ENCODE measurements at places on chromosomes 16 and 17.

DNA sequence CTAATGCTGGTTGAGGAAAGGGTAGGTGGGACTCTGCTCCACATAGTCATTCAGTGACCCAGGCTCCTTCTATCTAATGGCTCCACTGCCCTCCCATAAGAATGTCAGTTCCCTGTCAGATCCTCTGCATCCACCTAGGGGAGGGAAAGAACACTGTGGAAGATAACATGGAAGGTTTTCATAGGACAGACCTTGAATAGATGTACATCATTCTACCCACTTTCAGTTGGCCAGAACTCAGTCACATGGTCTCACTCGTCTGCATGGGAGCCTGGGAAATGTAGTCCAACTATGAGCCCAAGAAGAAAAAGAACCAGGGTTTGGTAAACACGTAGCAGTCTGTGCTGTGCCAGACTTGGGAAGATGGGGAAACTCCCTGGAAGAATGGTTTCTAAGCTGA, 27.1 kb upstream of the SCNN1B start:
- DNase-seq, result no peak

GRCh38 chr16:14117051-14117450, 45.9 kb downstream of the MRTFB start:
- no peak for DNase-seq

- no peak for DNase-seq
These were observed 34.5 kb downstream of the NACA2 start for GRCh38 chr17:61556224-61557188.

DNA sequence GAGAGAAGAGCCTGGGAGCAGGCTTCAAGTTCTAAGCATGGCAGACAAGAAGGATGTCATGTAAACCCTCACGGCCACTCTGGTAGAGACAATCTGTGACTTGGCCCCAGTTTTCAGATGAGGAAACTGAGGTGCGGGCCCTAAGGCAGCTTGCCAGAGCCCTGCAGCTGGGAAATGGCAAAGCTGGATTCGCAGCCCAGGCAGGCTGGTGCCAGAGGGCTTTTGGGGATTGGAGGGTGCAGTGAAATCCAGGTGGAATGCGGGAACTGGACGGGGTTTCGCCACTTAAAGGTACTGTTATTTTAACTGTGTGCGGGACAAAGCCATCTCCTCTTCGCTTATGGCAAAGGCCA, 477 bp upstream of the OSGIN1 start:
- no peak for DNase-seq

DNA sequence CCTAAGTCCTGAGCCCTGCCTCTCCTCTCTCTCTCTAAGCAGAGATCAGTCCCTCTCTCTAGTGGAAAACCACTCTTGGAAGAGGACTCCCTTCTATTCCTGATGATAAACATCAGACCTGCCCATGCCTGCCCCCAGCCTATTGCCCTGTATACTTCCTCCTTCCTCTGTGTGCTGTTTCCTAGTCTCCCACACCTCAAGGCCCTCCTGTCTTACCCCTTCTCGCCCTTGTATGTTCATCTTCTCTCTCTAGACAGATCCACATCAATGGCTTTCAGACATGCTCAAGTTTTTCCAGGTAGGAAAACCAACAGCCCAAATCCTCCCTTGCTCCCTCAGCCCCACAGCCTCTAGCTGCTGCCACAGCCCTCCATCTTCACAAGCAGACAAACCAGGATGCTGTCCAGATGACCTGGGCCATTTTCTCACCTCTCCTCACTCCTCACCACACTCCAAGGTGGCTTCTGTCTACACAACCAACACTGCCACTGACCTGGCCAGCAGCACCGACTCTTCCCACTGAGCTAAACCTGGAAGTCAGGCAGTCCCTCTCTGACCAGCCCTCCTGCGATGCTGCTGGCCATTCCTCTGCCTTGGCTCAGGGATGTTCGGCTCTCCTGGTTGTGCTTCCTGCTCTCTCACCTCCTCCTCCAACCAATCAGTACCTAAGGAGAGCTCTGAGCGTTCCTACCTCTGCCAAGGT, 36.3 kb downstream of the MARF1 start:
- DNase-seq, result no peak

GRCh38 chr16:84495506-84495905, 9.0 kb downstream of the MEAK7 start:
- DNase-seq, result no peak
